ENCODE measurements at places on chromosomes 11 and 22.

DNA sequence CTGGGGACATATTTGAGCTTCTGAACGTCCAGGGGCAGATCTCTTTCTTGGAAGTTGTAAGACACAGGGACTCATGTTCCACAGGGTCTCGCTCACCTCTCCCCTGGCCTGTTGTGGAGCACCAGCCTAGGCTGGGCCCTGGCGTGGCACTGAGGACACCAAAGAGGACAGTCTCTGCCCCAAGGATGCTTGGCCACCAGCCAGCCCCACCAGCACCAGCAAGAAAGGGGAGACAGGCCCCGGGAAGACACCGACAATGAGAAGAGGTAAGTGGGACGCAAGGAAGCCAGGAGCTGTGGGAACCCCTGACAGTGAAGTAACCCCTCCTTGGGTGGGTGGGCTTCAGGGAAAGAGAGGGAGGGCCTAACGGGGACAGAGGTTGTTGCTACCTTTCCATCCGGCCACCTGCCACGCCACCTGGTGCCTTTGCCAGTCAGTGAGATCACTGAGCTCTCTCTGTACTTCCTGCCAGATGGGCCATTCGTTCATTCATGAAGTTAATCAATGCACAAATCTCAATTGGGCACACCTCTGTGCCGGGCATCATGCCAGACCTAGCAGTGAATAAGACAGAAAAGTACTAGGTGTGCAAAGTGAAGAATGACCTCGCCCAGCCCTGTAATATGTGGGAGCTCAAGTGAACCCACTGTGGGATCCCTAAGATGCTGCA, 11.1 kb downstream of the APOL5 start:
- DNase-seq = no peak

- DNase-seq = peak; percentile 77
Observed at GRCh38 chr11:2428322-2428795, 16.0 kb downstream of the TRPM5 start.

DNA sequence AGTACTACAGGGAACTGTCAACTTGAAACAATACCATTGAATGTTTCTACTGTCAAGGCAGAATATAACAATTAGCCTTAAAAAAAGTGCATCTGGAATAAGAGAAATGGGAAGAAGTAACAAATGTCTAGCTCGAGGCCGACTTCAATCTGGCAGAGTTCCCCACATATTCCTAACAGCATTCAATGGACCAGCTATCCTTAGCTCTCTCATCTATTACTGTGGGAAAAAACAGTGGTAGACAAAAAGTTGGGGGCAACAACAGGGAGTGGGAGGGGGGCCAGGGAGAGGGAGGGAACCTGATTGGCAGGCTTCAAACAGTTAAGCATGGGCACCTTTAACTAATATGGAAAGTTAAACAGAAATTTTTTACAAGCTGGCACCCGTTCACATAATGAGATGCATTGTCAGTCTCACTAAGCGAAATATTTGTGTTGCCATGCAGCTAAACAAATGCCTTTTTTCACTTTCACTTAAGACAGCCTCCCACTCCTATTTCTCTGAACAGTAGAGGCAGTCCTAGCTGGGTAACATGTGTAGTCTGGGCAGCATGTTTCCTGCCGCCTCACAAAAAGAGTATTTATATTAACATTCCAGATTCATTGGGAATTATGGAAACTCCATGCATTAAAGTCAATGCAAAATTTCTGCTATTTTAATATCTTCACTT, 62.2 kb upstream of the SOX6 start:
- no peak for DNase-seq

DNA sequence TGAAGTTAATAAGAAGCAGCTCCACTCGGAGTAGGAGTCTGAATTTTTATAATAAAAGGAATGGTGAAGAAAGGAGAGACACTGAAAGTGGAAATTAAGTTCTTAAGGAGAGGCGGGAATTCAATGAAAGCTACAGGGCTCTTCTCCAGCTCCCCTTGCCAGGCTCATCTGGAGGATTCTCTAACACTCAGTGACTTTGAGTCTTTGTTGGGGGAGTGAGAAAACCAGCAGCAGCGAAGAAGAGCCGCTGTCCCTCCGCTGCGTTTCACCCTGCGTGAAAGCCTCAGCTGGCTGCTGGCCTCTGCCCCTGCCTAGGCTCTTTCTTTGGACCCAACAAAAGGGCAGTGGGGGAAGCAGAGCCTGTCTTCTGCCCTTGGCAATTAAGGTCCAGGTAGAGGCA, 113.0 kb downstream of the NTM start:
- no peak for DNase-seq

- no peak for DNase-seq
Observed at GRCh38 chr11:131530407-131530806, 160.0 kb downstream of the NTM start.

GRCh38 chr11:46240861-46241260, 36.6 kb upstream of the CREB3L1 start:
- no peak for DNase-seq

DNA sequence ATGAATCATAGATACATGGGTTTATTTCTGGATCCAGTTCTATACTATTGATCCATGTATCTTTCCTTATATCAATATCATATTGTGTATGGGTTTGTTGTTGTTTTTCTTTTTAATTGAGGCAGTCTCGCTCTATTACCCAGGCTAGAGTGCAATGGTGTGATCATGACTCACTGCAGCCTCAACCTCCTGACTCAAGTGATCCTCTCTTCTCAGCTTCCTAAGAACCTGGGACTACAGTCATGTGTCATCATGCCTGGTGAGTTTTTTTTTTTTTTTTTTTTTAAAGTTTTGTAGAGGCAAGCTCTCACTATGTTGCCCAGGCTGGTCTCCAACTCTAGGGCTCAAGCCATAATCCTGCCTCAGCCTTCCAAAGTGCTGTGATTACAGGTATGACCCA, 1589.4 kb upstream of the TENM4 start:
- no peak for DNase-seq

GRCh38 chr11:15926071-15926470, 430.3 kb downstream of the SOX6 start:
- no peak for DNase-seq

GRCh38 chr11:133821776-133822175, 23.5 kb downstream of the SPATA19 start:
- DNase-seq = peak; percentile 68

DNA sequence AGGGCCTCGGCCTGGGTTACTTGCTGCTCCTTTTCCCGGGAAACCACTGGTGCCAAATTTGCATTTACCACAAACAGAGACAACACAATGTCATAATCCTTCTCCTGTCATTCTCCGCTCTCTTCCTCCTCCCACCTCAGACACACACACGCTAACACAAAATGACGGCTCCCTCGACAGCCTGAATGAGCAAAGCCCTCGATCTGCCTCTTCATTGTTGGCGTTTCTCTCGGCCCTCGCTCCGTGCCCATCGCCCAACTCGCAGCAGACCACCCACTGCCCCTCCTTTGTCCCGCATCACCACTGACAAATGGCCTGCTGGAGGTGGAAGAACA, 12.5 kb upstream of the TCF20 start:
- no peak for DNase-seq

DNA sequence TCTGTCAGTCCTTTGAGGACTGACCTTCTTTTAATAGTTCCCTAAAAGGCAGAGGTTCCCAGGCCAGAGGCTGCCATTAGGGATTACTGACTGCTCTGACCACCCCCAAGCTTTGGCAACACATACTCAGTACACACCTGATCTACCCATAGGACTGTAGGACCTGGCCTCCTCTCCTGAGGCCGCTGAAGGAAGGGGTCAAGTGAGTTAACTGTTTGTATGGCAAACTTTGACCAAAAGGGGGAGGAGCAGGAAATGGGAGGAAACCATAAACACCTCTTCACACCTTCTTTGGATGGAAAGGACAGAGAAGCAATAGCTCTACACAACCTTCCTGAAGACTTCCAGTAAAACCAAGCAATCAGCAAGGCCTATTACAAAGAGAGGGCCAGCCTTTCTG, 104.0 kb downstream of the APOL5 start:
- DNase-seq = no peak

DNA sequence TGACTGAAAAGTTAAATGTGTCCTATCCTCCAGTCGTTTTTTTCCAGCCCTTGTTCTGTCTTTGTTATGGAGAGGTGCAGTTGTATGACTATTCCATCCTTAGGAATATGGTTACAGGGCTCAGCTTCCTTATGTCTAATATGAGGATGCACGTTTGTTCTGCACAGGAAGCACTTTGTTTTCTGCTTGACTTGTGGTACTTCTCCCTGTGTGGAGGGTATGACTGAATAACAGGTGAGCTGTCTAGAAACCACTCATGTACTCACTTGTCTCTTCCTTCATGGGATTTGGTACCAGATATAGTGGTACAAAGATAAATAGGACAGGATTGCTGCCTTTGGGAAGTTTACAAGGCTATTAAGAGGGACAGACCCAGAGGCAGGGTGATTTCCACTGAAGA, 17.4 kb downstream of the CABIN1 start:
- no peak for DNase-seq

DNA sequence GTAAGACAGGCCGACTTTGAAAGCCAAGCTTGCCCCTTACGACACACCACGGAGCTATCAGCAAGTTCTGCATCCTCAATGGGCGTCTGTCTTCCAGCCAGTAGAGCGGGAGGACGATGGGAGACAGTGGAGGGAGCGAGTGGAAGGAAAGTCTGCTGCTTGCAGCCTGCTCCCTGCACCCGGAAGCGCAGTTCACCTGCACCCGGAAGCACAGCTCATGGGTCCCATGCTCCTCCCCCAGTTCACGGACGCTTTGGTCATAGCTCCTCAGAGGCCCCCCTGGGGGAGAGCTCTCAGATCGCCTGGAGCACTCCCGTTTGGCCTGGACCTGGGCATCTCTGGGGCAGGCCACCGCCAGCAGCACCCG, 51.3 kb downstream of the FBLN1 start:
- DNase-seq = no peak

DNA sequence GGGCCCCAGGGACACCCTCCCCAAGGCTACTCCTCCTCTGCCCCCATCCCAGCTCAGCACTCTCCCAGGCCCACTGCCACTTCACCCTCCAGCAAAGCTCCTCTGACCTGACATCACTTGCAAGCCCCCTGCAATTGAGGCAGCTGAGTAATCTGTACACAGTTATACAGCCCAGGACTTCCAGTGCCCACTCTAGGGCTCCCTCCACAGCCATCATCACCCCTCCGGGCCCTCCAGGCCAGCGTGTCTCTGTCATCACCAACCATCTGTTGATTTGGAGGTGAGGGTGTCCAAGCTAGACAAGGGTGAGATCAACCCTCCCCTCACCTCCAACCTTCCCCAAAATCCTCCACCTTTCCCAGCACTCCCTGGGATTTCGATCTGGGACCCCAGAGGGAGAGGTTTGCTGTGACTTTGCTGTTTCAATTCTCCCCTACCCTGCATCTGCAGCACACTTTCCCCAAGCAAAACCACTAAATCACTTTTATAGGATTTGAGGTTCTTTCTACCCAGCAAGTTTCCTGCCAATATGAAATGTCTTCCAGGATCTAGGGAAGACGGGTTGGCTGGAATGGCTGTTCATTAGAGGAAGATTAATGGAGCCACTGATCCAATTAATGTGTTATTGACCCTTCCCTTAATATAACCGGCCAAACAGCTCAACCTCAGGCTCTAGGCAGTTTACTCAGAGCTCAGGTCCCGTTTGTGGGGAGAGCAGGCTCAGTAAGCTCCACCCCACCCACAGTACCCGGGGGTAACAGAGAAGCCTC, 92.9 kb downstream of the CHST1 start:
- no peak for DNase-seq

Measured in GM10248 (cell line).